Activated gamma-delta T cell treated with Interleukin-2 at 50 U/mL for 16 hours (primary cell): ENCODE measurements at places on chromosomes 2 and 18.

DNA sequence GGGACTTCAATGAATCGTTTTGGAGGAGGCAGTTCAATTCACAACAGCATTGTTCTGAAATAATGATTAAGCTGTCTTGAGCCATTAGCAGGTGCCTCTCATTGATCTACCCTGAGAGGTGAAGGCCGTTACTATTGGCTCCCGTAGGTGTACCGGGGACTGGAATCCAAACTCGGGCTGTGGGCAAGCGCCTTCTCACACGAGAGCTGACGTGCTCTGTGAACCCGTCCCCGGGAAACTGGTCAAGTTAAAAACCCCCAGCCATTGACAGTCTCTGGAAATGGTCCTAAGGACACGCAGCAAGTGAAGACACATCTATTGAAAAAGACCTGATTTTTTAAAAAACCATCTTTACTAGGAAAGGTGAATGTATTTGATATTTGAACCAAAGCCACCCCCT, 8.1 kb upstream of the NFATC1 start:
- no peak for DNase-seq

- no peak for DNase-seq
Measured at GRCh38 chr2:20616341-20616871, 34.5 kb downstream of the HS1BP3 start.

- no peak for DNase-seq
Measured at GRCh38 chr2:152483276-152484063, 148.5 kb downstream of the FMNL2 start.

DNA sequence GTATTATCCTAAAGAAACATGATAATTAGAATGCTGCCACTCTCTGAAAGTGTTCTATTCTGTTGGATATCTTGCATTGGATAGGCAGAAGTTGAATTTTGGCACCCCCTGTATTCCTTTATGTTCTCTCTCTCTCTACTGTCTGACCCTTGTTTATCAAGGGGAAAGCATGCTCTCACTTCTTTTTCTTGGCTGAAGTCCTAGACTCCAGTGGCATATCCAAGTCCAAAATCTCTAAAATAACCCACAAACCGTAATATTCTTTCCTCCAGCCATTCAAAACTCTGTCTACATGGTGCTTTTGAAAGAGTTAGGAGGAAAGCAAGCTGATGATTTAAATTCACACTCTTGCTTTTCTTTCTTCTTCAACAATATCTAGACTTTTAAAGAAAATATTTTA, 669.7 kb downstream of the TDRD15 start:
- no peak for DNase-seq

DNA sequence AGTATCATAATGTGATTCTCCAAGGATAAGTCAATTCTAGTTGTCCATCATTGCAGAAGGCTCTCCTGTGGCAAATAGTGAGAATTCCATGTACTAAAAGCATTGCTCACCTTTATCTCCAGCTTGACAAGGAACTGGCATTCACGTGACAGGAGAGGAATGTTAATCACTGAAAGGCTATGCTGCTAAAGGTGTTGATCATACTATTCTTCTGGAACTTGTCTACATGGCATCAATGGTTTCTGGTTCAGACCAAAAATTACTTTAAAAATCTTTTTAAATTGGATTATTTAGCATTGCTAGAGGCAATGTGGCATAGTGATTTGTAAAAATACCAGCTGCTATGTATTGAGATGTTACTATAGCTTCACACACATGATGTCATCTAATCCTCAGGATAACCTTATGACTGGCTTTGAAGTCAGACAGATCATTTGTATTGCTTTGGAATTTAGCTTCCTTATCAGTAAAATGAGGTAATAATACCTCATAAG, 414.4 kb downstream of the MTX2 start:
- DNase-seq, result no peak

DNA sequence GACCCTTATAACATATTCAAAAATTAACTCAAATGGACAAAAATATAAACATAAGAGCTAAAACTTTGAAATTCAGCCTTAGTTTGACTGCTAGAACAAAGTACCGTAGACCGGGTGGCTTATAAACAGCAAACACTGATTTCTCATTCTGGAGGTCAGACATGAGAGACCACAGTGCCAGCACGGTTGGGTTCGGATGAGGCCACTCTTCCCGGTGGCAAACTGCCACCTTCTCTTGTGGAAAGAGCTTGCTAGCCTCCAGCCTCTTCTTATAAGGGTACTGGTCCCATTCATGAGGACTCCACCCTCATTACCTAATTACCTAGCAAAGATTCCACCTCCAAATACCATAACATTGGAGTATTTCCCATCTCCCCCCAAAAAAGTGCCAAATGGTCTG, 91.3 kb downstream of the FAM210A start:
- DNase-seq, result no peak

- peak; percentile 41 for DNase-seq
Measured at GRCh38 chr2:128736689-128737545, 418.2 kb upstream of the HS6ST1 start.

- no peak for DNase-seq
Measured at GRCh38 chr18:433298-433697, 67.2 kb downstream of the COLEC12 start.

DNA sequence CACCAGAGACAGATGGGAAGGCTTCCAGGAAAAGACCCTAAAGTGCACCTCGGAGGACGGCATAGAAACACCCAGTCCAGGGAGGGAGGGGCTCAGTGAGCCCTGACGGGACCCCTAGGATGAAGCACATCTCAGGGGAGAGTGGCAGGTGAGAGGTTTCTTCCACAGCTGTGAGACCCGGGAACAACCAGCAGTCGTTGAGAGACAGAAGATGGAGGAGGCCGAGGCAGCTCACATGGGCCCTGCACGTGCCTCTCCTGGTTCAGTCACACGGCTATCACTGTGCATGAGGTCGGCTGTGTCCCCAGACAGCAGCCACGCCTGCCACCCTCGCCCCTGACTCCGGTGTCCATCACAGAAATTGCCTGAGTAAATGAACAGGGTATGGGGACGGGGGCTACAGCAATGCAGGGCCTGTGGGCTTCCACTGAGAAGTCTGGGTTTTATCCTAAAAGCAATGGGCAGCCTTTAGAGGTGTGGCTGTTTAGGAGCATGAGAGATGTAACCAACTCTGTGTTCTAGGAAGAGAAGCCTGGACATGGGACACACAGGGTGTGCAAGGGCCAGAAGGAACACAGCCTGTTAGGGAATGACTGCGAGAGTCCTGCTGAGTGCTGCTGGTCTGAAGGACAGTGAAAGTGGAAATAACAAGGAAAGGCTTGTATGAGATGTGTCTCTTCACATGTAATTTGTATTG, 102.0 kb downstream of the TMEM18 start:
- no peak for DNase-seq

- no peak for DNase-seq
Measured at GRCh38 chr2:116879650-116880160, 934.8 kb upstream of the DDX18 start.

GRCh38 chr2:44944952-44945612, 3.6 kb downstream of the SIX3 start:
- DNase-seq, result no peak

DNA sequence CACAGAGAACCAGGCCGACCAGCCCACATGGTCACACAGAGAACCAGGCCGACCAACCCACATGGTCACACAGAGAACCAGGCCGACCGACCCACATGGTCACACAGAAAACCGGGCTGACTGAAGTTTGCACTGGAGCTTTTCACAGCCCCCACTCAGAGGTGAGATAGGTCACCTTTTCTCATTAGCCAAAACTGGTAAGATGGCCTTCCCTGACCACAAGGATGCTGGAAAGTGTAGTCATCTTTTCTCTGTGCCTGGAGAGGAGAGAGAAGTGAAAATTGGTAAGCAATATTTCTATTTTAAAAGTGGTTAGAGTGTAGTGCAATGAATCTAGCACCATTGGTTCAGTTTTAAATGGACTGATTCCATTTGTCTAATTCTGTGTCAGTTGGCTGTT, 247.1 kb downstream of the NEDD4L start:
- no peak for DNase-seq

- DNase-seq, result no peak
Measured at GRCh38 chr2:140274891-140275290, 1494.7 kb upstream of the NXPH2 start.

DNA sequence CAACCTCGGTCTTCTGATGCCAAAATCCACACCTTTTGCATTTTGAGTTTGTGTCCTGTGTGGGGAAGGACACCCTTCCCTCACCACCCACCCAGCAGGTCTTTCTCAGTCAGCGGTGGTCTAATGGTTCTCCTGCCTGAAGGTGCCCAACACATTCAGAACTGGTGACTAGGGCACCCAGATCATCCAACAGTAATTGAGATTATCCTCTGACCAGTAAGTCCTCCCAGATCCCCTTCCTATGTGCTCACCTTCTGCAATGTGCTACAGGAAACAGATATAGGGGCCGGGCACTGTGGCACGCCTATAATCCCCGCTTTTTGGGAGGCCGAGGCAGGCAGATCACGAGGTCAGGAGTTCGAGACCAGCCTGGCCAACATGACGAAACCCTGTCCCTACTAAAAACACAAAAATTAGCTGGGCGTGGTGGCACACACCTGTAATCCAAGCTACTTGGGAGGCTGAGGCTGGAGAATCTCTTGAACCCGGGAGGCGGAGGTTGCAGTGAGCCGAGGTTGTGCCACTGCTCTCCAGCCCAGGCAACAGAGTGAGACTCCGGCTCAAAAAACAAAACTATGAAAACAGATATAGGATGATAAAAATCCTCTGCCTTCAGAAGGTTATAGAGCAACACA, 56.2 kb downstream of the REEP1 start:
- no peak for DNase-seq

DNA sequence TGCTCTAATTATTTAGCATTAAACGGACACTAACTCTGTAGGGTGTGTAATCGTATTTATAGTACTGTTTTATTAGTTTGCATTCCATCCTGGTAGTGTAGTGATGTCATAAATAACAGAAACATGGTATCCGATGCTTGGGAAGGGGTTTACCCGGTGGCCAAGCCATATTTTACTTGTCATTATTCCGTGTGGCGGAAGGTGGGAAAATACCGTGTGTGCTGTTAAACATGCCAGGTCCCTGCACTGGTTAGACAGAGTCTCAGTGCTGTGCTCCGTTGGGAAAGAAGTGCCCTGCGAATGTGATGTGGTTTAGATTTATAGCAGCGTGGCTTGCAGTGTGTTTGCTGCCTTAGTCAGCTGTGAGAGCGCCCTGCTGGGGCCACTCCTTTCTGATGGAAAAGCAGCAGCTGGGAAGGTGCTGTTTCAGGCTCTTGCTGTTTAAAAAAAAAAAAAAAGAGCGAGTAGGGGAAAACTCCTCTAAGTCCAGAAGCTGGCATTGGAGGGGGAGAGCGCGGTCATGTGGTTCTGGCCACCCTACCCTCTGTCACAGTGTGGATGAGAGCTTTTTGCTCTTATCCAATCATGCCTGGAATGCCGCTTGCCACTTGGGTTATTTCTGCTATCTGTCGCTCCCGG, 211.0 kb downstream of the NEDD4L start:
- no peak for DNase-seq

DNA sequence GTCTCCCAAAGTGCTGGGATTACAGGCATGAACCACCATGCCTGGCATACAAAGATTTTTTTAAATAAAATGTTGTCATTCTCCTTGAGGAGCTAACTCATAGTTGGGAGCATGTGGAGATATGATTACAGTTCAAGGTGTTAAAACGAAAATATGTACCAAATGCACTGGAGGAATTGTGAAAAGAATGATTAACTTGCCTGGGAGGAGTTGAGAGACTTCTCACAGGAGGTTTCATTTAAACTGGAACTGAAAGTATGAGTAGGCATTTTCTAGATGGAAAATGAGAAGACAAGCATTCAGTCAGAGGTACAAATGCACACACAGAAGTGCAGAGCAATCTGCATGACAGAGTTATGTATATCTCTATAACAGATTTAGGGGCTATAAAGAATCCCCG, 126.6 kb upstream of the PDE1A start:
- DNase-seq, result no peak

GRCh38 chr2:201866643-201867473, 60.5 kb downstream of the CDK15 start:
- no peak for DNase-seq

GRCh38 chr2:215654148-215654819, 218.4 kb upstream of the FN1 start:
- no peak for DNase-seq

- no peak for DNase-seq
Measured at GRCh38 chr2:44972771-44973535, 31.5 kb downstream of the SIX3 start.

DNA sequence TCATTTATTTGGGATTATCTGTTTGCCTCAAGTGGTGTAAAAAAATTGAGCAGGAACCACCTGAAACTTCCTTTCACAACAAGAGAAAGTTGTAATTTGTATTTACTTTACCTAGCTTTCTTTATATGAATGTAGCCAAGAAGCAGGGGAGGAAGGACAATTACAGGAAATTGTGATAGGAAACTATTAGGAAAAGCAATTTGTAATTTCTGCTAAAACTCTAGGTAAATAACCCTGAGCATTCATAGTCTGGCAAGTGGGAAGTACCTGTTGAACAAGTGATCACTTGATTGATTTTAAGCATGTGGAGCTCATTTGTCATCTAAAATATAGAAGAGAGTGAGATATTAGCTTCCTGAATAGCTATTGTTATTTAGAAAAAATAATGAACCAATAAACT, 5.0 kb downstream of the TFPI start:
- no peak for DNase-seq

DNA sequence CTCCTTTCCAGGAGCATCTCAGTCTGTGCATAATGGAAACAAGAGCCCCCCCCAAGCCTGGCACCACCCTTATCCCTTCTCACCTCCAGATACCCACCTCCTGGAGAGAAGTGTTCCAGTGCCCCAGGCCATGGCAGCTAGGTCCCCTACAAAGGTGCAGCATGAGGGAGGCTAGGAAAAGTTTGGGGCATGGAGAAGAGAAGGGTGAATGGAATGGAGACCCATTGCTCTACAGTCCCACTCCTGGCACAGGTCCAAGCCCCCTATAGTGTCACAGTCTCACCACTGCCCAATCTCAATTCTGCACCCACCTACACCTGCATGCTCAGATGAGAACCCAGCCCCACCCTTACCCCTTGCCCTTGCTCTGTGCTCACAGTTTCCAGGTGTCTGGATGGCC, 897 bp downstream of the SLC23A3 start:
- DNase-seq, result no peak

DNA sequence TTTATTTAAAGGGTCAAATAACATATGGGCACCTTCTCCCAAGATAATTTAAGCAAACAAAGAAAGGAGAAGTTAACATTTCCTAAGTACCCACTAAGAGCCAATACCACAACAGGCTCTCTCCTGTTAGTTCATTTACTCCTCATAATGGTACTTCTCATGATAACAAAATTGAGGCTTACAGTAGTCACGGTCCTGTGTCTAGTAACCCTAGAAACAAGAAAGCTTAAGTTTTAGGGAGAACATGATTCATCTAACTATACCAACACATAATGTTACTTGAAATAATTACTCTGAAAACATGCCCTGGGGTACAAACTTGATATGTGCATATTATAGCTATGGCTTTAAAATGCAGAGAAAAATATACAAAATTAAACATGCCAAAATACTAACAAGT, 19.8 kb downstream of the IWS1 start:
- DNase-seq, result no peak

- no peak for DNase-seq
Measured at GRCh38 chr18:60452421-60452820, 79.8 kb upstream of the MC4R start.
